Calu3 (cell line): ENCODE measurements at places on chromosomes 2 and 18. TPM values are rescaled to one million over a fixed set of nuclear protein-coding genes. Genes with fewer than 3 reads are reported as not detected.

GRCh38 chr2:147062073-147062472, 782.8 kb upstream of the ACVR2A start:
- no peaks in the 10 kb centered on the region for H3K27me3 ChIP-seq
- H3K4me1 ChIP-seq = peaks cover 13% of the 10 kb centered on the region
- H3K27ac ChIP-seq = no peak overlapping the region
- H3K36me3 ChIP-seq = no peaks in the 10 kb centered on the region
- DNase-seq = no peak
- no peak overlapping the region for H3K4me3 ChIP-seq

DNA sequence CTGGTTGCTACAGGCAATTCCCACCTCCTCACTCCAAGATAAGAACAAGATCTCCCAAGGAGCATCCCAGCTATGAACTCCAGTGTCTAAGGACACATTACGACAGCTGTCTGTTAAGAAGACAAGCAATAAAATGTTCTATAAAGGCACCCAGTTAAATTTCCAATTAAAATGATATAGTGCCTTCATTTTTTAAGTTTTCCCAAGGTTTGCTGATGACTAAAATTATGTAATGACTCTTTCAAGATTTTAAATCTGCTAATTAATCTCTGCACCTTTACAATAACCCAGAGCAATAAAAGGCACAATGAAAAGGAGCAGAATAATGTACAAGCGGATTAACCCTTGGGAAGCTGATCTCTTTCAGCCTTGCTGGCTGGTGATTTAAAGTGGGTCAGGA, 61.6 kb upstream of the REG3G start:
- H3K4me1 ChIP-seq = no peaks in the 10 kb centered on the region
- no peaks in the 10 kb centered on the region for H3K27me3 ChIP-seq

GRCh38 chr2:223418131-223418530, 184.0 kb downstream of the SCG2 start:
- peaks cover 2% of the 10 kb centered on the region for H3K27me3 ChIP-seq
- H3K27ac ChIP-seq = no peak overlapping the region
- no peaks in the 10 kb centered on the region for H3K4me1 ChIP-seq
- no peak overlapping the region for H3K4me3 ChIP-seq

- no peak overlapping the region for H3K27ac ChIP-seq
- H3K36me3 ChIP-seq = peaks cover 14% of the 10 kb centered on the region
- no peak for DNase-seq
- no peak overlapping the region for H3K4me3 ChIP-seq
- peaks cover 33% of the 10 kb centered on the region for H3K4me1 ChIP-seq
These were observed 17.9 kb downstream of the SDC1 start for GRCh38 chr2:20207051-20207450.

- H3K27ac ChIP-seq = no peak overlapping the region
- H3K27me3 ChIP-seq = no peaks in the 10 kb centered on the region
- H3K4me3 ChIP-seq = no peak overlapping the region
- H3K4me1 ChIP-seq = no peaks in the 10 kb centered on the region
- DNase-seq = no peak
- no peaks in the 10 kb centered on the region for H3K36me3 ChIP-seq
These were observed 538.8 kb upstream of the SLC39A10 start for GRCh38 chr2:195118276-195118675.

- no peak for DNase-seq
- no peaks in the 10 kb centered on the region for H3K36me3 ChIP-seq
- H3K4me3 ChIP-seq = no peak overlapping the region
- no peak overlapping the region for H3K27ac ChIP-seq
- H3K4me1 ChIP-seq = no peaks in the 10 kb centered on the region
- peaks cover 11% of the 10 kb centered on the region for H3K27me3 ChIP-seq
These were observed 237.4 kb upstream of the REV1 start for GRCh38 chr2:99727199-99727598.

DNA sequence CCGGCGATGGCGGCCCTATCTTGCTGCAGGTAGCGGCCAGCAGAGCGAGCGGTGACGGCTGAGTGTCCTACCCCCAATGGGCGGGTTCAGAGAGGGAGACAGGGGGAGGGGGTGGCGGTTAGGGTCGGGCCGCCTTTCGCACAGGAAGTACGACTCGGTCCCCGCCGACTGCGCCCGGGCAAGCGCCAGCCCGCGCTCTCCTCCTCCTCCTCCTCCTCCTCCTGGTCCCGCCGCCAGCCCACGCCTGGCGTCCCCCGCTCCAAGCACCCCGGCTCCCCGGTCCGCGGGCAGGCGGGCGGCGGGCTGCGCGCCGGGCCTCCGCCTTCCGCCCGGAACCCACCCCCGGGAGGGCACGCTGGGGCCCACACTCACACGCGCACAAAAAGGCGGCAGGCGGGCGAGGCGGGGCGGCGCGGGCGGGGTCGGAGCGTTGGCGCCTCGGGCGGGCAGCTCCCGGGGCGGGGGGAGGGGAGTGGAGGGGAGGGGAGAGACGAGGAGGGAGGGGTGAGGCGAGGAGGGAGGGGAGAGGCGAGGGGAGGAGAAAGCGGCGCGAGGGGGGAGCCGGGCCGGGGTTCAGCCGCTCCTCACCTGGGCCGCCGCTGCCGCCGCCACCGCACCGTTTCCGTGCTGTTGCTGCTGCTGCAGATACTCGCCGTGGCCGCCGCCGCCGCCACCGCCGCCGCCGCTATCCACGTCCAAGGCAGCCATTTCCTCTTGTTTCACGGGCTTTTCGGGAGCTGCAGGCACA, 1.2 kb downstream of the SP3 start:
- H3K27ac ChIP-seq = peak overlapping the region; percentile 82
- no peaks in the 10 kb centered on the region for H3K27me3 ChIP-seq
- peaks cover 28% of the 10 kb centered on the region for H3K4me1 ChIP-seq

GRCh38 chr2:229768235-229768634, 53.9 kb upstream of the DNER start:
- H3K4me3 ChIP-seq = no peak overlapping the region
- DNase-seq = no peak
- no peaks in the 10 kb centered on the region for H3K27me3 ChIP-seq
- no peak overlapping the region for H3K27ac ChIP-seq
- H3K4me1 ChIP-seq = no peaks in the 10 kb centered on the region
- H3K36me3 ChIP-seq = peaks cover 45% of the 10 kb centered on the region

GRCh38 chr2:179842498-179843153, 18.8 kb downstream of the ZNF385B start:
- peak; percentile 30 for DNase-seq
- H3K4me3 ChIP-seq = no peak overlapping the region
- no peak overlapping the region for H3K27ac ChIP-seq
- no peaks in the 10 kb centered on the region for H3K4me1 ChIP-seq
- peaks cover 22% of the 10 kb centered on the region for H3K27me3 ChIP-seq

GRCh38 chr18:8283891-8284585, 325.2 kb upstream of the RAB12 start:
- H3K27me3 ChIP-seq = no peaks in the 10 kb centered on the region
- no peak overlapping the region for H3K4me3 ChIP-seq
- DNase-seq = no peak
- no peaks in the 10 kb centered on the region for H3K36me3 ChIP-seq

GRCh38 chr2:190205657-190206056, 114.0 kb downstream of the HIBCH start:
- no peak overlapping the region for H3K4me3 ChIP-seq
- H3K27me3 ChIP-seq = no peaks in the 10 kb centered on the region
- no peak overlapping the region for H3K27ac ChIP-seq
- H3K36me3 ChIP-seq = no peaks in the 10 kb centered on the region

DNA sequence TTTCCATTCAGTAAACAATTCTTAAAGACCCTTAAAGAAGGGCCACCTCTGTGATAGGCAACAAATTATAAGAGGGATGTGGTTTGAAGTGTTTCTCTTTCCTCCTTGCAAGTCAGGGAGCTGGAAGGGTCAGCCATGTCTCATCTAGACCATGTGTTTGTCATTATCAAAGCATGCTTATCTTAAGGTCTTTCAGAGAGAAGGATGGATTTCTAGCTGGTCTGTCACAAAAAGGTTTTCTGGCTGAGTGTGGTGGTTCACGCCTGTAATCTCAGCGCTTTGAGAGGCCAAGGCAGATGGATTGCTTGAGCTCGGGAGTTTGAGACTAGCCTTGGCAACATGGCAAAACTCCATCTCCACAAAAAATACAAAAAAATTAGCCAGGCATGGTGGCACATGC, 59.2 kb upstream of the PEX13 start:
- H3K4me3 ChIP-seq = no peak overlapping the region
- DNase-seq = no peak
- H3K27ac ChIP-seq = peak overlapping the region; percentile 78
- no peaks in the 10 kb centered on the region for H3K36me3 ChIP-seq

DNA sequence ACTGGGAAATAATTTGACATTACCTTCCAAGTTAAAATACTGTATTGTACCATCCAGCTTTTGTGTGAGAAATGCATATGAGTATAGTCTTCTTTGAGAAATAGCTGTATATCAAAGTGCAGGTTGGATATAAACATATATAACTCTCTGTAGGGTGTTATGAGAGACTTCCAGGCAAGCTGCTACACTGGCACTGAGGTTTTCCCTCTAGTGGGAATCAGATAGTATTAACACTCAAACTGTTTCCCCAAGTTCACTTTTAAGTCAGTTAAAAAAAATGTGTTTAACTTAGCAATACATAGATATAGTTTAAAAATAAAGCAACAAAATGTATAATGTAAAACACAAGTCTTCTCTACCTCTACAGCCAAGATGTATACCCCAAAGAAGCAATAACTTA, 368.4 kb upstream of the SLC8A1 start:
- DNase-seq = no peak
- H3K4me3 ChIP-seq = no peak overlapping the region
- H3K27me3 ChIP-seq = no peaks in the 10 kb centered on the region

GRCh38 chr2:134127496-134127895, 126.4 kb upstream of the MGAT5 start:
- DNase-seq = no peak
- H3K4me1 ChIP-seq = peaks cover 72% of the 10 kb centered on the region
- peaks cover 4% of the 10 kb centered on the region for H3K36me3 ChIP-seq
- no peak overlapping the region for H3K27ac ChIP-seq
- no peak overlapping the region for H3K4me3 ChIP-seq
- no peaks in the 10 kb centered on the region for H3K27me3 ChIP-seq

DNA sequence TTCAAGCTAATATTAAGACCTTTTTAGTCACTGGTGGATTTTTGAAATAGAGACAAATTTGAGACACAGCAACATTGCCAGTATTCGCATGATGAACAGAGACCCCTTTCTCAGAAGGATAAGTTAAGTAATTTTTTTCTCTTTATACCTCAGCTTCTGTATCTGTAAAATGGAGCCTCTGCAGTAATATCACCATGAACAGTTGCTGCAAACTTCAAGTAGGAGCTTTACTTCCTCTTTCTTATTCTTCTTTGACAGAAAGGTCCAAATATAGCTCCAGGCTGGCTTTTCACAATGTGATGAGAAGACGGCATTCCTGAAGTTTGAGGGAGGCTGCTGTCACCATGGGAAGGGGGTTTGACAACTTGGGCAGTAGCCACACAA, 158.7 kb downstream of the TDRD15 start:
- H3K27ac ChIP-seq = no peak overlapping the region
- H3K4me3 ChIP-seq = no peak overlapping the region
- no peaks in the 10 kb centered on the region for H3K4me1 ChIP-seq
- no peaks in the 10 kb centered on the region for H3K36me3 ChIP-seq
- peaks cover 61% of the 10 kb centered on the region for H3K27me3 ChIP-seq

GRCh38 chr18:79428287-79428686, 32.6 kb downstream of the NFATC1 start:
- no peaks in the 10 kb centered on the region for H3K36me3 ChIP-seq
- no peak overlapping the region for H3K27ac ChIP-seq
- H3K4me3 ChIP-seq = no peak overlapping the region
- no peak for DNase-seq

DNA sequence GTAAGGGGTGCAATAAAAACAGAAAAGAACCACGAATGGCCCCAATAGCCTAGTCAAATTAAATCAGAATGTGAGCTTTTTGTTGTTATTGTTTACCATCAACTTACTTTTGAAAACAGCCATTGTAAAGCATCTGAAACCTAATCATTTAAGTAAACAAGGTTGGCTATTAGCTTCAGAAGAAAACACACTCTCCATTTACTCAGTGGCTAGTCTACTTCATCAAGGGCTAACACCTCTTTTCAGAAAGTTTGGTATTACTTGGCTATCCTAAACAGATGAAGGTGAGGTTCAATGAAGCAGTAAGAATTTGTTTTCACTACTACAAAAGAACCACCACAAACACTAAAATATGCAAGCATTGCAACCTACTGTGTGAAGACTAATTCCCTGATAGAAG, 398.0 kb downstream of the CDH2 start:
- H3K36me3 ChIP-seq = no peaks in the 10 kb centered on the region
- no peak overlapping the region for H3K27ac ChIP-seq
- H3K4me1 ChIP-seq = no peaks in the 10 kb centered on the region
- no peaks in the 10 kb centered on the region for H3K27me3 ChIP-seq
- H3K4me3 ChIP-seq = no peak overlapping the region

DNA sequence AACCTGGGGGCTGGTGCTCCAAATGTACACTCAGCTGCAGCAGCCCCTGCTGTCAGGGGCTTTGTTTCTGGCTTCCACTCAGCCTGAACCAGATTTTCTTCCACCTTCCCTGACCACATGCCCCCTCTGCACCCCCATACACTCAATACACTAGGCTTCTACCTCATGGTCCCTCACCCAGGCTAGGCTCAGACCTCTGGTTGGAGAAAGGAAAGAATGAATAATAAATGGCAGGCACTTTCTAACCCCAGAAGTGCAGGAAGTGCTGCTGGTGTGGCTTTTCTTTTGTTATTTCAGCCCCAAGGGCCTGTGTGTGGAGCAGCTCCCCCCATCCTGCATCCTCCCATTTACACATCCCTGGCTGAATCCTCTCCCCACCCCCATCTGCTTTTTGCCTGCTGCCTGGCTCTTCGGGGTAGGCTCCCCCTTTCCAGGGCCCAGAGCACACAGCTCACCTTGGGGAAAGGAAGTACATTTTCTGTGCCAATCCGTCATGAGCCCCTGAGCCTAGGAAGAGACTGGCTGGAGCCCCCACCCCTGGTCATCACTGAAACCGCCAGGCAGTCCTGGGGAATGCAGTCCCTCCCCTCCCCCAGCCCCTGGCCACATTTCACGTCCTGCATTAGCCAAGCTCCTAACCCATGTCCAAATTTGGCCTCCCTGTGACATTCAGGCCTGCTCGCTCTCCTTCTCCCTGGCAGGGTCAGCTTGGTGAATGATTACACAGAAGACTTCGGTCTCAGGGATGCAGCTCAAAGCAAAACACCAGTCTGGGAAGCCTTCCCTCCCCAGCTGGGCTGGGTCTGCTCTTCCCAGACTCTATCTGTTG, 2.6 kb downstream of the DYSF start:
- H3K4me3 ChIP-seq = no peak overlapping the region
- H3K4me1 ChIP-seq = peaks cover 39% of the 10 kb centered on the region
- peaks cover 42% of the 10 kb centered on the region for H3K27me3 ChIP-seq
- DNase-seq = no peak

The DSG2 gene
- 194 and 196 TPM in 2 replicates for total RNA-seq

The INHA gene
- total RNA-seq = 0.80 and 0.83 TPM in 2 replicates

The HMSD gene
- total RNA-seq = 7.8 and 11.9 TPM in 2 replicates

The SIX3 gene
- not detected in 2 replicates for total RNA-seq

The CDK15 gene
- total RNA-seq = not detected in 2 replicates

The EVX2 gene
- total RNA-seq = not detected in 2 replicates

The CYTIP gene
- not detected in 2 replicates for total RNA-seq

The KIF1A gene
- 280 and 298 TPM in 2 replicates for total RNA-seq

The ACTG2 gene
- not detected in 2 replicates for total RNA-seq
